Adipocyte (in vitro differentiated cells): ENCODE measurements at places on chromosomes 16 and 17.
A peak's percentile ranks its signal among the peaks of the same experiment; 100 is the strongest.

DNA sequence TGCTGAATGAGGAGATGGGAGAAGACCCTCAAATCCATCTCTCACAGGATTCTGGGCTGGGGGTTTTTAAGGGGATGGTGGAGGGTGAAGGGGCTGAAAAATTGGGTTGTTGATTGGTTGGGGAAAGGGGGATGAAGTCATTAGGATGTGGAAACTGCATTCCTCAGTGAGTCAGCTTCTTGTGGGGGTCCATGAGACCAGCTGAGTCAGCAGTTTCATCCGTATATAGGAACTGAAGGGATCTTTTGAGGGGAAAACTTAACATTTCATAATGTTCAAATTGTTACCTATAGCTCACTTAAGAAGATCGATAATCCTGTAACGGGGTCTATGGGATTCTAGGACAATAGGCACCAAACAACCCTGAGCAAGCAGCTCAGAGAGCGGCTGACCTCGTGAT lies 213.4 kb downstream of the CBLN1 start:
- no peak for DNase-seq

DNA sequence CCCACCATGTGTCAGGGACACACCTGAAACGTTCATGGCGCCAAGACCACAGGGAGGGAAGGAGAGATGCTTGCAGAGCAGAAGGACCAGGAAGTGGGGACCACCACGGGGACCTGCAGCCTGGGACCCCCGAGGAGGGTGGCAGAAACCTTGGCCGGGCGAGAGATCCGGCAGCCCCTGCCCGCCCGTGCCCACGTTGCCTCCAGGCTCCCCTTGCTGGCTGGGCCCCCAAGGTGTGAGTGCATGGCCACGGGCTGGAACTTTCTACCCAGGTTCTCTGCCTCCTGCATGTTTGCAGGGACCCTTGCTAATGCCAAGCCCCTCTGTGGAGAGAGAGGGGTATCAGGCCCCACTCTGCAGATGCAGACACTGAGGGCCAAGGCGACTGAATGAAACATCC lies 50.4 kb downstream of the USP22 start:
- no peak for DNase-seq

DNA sequence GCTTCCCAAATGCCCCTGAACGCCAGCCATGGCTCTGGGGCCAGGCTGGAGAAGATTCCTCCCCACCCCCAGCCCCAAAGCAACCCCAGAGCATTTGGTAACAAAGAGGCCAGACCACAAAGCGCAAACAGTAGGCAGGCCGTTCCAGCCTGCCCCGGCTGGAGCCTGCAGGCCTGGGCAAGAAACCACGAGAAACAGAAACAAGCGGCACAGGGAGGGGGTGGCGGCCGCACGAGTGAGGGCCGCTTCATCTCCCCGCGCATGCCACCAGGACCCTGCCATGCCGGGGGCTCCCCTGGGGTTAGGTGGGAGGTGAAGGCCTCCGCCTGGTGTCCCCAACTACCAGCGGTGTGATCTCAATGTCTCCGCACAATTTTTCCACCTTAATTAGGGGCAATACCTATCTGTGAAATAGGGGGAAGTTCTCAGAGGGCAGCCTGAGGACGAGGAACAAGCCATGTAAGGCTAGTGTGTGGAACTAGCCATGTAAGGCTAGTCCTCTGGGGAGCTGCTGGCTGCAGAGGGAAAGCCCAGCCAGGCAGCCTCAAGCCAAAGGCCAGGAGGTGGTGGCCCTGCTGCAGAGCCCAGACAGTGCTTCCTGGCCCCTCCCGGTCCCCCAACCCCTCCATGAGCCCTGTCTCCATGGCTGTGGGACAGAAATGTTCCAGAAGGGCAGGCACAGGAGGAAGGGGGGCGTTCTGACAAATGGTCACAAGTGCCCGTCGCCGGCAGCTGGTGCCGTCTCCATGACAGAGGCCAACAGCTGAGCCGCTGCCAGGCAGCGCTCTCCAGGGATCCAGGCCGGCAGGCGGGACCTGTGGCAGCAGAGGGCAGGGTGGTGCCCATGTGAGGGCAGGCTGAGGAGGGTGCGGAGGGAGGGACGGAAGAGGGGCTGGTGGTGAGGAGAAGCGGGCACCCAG lies 14.5 kb upstream of the MTSS2 start:
- no peak for DNase-seq

- peak; percentile 39 for DNase-seq
Measured at GRCh38 chr17:79294459-79295071, 219.9 kb downstream of the ENGASE start.

DNA sequence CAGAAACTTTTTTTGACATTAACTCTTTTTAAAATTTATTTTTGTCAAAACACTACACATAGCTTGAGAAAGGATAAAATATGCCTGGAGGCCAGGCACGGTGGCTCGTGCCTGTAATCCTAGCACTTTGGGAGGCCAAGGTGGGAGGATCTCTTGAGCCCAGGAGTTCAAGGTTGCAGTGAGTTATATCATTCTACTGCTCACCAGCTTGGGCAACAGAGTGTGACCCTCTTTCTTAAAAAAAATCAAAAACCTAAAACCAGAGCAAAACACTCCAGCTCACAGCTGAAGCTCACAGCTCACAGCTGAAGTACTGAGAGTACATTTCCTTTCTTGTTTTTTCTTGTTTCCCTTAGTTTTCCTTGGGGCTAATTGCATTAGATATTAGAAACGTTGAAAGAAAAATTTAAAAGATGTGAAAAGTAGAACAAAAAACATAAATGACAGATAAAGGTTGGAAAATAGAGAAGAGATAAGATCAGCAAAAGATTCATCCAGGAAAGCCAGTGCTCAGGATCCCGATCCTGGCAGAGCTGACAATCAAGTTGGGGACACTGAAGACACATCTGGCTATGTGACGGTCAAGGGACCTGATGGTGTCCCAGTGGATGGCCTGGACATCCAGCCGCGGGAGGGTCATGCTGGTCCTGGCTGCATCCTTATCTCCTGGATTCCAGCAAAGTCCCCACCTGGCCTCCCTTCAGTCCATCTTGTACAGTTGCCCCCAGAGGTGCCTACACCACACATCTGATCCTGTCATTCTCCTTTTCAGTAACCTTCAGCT lies 9.8 kb downstream of the CHST6 start:
- DNase-seq, result no peak

GRCh38 chr16:4825196-4825595 lies 21.9 kb downstream of the GLYR1 start:
- no peak for DNase-seq

- no peak for DNase-seq
Measured at GRCh38 chr17:958712-959451, 20.7 kb downstream of the NXN start.

- DNase-seq, result no peak
Measured at GRCh38 chr17:63414222-63414621, 31.9 kb downstream of the CYB561 start.

- DNase-seq, result no peak
Measured at GRCh38 chr16:79170555-79171246, 429.8 kb downstream of the MAF start.

GRCh38 chr17:64084940-64085649 lies 44.8 kb downstream of the ERN1 start:
- no peak for DNase-seq

- no peak for DNase-seq
Measured at GRCh38 chr16:79856581-79856980, 256.0 kb upstream of the MAF start.

GRCh38 chr17:68359791-68360535 lies 68.7 kb downstream of the ARSG start:
- no peak for DNase-seq

GRCh38 chr17:69724238-69724637 lies 309.7 kb downstream of the MAP2K6 start:
- DNase-seq, result no peak

GRCh38 chr17:2053380-2054261 lies 1.3 kb upstream of the HIC1 start:
- peak; percentile 88 for DNase-seq

DNA sequence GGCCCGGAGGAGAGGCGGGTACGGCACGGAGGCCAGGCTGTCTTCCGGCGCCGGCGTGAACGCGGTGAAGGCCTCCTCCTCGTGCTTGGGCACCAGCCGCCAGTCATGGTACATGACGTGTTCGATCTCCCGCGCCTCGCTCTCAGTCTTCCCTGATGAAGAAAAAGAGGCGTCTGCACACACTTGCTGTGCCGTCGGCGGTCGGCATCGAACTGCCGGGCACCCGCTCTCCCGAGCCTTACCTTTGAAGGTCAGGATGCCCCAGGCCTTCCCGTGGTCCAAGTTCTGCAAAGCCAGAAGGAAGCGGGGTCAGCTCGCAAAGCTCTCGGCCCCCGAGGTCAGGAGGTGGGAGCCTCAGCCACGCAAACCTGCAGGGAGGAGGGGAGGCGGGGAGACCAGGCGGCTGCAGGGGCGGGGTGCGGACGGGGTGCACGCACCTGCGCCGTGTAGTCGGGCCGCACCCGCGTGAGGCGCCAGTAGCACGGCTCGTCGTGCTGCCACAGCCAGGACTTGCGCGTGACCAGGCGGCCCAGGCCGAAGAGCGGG lies at the start of gene EME2:
TSS of gene EME2 (plus strand) at position 449 of the 546 bp plus-strand sequence. CDS start 418 bp downstream, outside the sequence.
- DNase-seq, result peak; percentile 39

DNA sequence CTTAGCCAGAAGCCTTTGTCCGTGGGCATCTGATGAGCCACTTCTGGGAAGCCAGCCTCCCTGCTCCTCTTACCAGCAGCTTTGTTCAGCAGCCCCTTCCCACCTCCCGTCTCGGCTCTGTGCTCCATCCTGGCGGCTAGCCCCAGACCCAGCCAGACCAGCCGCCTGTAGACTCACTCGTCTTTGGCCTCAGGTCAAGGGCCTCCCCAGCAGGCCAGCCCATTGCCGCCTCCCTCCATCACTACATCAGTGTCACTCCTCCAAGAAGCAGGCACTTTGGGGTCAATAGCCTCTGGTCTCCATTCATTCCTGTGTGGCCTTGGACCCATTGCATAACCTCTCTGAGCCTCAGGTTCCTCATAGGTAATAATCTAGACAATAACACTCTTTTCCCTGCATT lies 20.9 kb upstream of the CRHR1 start:
- DNase-seq, result no peak

GRCh38 chr17:34723875-34724274 lies 144.5 kb downstream of the TMEM132E start:
- no peak for DNase-seq

- DNase-seq, result no peak
Measured at GRCh38 chr17:45990886-45991285, 8.2 kb upstream of the STH start.

DNA sequence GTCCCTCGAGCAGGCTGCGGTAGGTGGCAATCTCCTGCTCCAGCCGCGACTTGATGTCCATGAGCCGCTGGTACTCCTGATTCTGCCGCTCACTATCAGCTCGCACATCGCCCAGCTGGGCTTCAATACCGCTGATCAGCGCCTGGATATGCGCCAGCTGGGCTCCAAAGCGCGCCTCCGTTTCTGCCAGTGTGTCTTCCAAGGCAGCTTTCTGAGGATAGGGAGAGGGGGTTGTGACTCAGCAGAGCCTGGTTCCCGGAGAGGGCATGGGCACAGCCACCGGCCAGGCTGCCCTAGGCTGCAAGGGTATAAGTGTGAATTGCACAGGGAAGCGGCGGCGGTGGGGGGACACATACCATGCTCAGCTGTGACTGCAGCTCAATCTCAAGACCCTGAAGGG lies 4.3 kb downstream of the KRT19 start:
- DNase-seq, result no peak

- DNase-seq, result no peak
Measured at GRCh38 chr17:32894245-32894644, 17.3 kb upstream of the MYO1D start.

GRCh38 chr16:85365120-85365519 lies 248.0 kb upstream of the GSE1 start:
- no peak for DNase-seq

GRCh38 chr17:78101112-78101511 lies 27.4 kb downstream of the TMC6 start:
- no peak for DNase-seq

GRCh38 chr16:15032547-15033308 lies 23.1 kb downstream of the NTAN1 start:
- DNase-seq, result no peak

GRCh38 chr16:47777220-47777619 lies 316.1 kb downstream of the PHKB start:
- peak; percentile 32 for DNase-seq

DNA sequence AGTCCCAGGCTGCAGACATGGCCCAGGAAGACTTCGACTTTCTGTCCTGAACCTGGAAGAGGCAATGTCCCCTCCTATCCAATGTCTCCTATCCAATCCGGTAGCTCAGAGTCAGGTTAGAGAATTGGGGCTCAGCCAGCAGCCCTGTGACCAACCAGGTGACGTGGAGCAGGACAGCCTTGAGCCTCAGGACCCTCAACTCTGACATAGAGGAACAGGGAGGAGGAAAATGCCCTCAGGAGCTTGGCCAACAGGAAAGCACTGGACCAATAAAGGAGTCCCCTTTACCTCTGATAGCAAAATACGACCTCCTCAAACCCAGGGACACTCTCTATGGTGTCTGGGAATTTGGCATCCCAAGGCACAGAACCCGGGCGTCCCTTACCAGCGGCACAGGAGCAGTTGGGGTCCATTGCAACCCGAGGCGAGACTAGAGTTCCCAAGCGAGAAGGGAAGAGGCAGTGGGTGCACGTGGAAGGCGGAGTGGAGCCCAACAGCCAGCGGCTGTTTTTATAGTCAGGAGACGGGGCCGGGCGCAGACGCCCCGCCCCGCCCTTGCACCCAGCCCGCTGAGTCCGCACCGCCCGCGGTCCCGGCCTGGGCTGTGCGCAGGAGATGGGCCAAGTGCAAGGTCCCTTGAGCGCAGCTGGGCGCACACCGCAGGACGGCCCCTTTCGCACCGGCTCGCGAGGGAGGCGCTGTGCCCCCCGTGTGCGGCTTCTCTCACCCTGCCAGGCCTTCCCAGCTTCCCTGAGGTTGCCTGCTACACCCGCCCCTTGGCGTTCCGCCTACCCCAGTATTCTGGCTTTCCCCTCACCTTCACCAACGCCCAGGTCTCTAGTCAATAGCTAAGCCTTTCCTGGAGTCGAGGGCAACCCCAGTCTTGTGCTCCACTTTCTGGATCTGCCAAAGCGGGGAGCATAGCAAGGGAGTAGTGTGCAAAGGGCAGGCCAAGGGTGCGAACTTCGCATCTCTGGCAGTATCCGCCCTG lies at the start of gene MT1G:
TSS of gene MT1G (minus strand) at position 485 of the 991 bp plus-strand sequence. CDS start at position 413, 72 bp downstream.
- peak; percentile 16 for DNase-seq

DNA sequence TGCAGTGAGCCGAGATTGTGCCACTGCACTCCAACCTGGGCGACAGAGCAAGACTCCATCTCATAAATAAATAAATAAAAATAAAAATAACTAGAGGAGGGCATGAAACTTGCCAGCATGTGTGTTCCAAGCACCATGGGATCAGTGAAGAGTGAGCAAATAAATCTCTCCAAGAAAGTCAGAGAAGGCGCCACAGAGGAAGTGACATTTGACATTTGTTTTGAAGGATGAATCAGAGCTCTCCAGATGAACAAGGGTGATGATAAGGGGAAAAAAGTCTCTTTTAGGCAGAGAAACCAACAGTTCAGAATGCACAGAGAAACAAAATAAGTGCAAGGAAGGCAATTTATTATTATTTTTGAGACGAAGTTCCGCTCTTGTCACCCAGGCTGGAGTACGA lies 50.3 kb downstream of the IST1 start:
- no peak for DNase-seq

- no peak for DNase-seq
Measured at GRCh38 chr16:52070341-52071057, 476.4 kb downstream of the TOX3 start.

GRCh38 chr17:5068236-5068635 lies 10.0 kb upstream of the ZFP3 start:
- DNase-seq, result peak; percentile 21
